Mesothelial cell of epicardium (in vitro differentiated cells): ENCODE measurements at places on chromosomes 7 and 10. TPM values are rescaled to one million over a fixed set of nuclear protein-coding genes. Genes with fewer than 3 reads are reported as not detected.

- H3K4me1 ChIP-seq: peaks cover 33% of the 10 kb centered on the region
- no peak for DNase-seq
- no peaks in the 10 kb centered on the region for H3K36me3 ChIP-seq
- H3K27ac ChIP-seq: no peak within 1 kb of the TSS
- H3K27me3 ChIP-seq: peaks cover 97% of the 10 kb centered on the region
- H3K4me3 ChIP-seq: peak within 1 kb of the TSS; percentile 42
Measured at GRCh38 chr10:100744987-100745881, at the start of gene PAX2. Gene PAX2 (plus strand): TSS chr10:100745582. CDS start chr10:100746261, 679 bp downstream.

SEMA3E gene
- 0.73 to 1.3 TPM (median 0.81 TPM) in 3 replicates for total RNA-seq

GALNT17 gene
- 2.7 to 3.2 TPM (median 2.9 TPM) in 3 replicates for total RNA-seq

ELFN1 gene
- total RNA-seq: 11.4 to 13.5 TPM (median 11.9 TPM) in 3 replicates

- H3K27me3 ChIP-seq: no peaks in the 10 kb centered on the region
- no peak overlapping the region for H3K27ac ChIP-seq
- H3K36me3 ChIP-seq: peaks cover 40% of the 10 kb centered on the region
- DNase-seq: no peak
- H3K4me3 ChIP-seq: no peak overlapping the region
Measured at GRCh38 chr10:24446739-24447138, 237.8 kb downstream of the KIAA1217 start.

OPALIN gene
- not detected in 3 replicates for total RNA-seq

- no peak for DNase-seq
- no peaks in the 10 kb centered on the region for H3K27me3 ChIP-seq
- H3K36me3 ChIP-seq: no peaks in the 10 kb centered on the region
- H3K4me1 ChIP-seq: peaks cover 6% of the 10 kb centered on the region
Measured at GRCh38 chr7:133859231-133859630, 267.9 kb upstream of the LRGUK start.

DNA sequence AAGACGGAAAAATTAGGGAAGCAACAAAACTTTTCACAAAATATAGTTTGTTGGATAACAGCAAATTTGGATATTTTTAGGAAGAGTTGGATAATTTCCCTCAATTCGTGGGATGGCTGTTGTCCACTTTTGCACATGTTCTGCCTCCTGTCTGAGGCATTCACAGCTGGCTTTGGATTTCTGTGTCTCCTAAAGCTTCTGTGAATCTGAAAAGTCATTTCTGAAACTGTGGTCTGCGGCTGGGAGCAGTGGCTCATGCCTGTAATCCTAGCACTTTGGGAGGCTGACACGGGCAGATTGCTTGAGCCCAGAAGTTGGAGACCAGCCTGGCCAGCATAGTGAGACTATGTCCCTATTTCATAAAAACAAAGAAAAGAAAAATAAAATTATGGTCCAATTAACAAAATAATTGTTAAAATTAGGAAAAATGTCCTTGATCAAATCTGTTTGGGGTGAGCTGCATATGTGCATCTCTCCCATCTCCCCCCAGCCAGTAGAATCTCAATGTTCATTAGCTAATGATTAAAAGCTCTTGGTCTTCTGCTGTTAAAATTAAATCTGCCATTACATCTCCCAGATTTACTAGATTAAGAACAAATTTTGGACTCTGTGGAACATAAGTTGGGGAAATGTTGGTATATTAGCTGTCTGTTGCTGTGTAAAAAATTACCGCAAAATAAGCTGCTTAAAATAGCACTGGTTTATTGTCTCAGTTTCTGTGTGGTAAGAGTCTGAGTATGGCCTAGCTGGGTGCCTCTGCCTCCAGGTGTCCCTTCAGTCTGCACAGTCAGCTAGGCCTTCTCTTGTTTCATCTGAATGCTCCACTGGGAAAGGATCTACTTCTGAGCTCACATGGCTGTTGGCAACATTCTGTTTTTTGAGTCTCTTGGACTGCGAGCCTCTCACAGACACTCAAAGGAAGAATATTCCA is 332.0 kb upstream of the FZD1 start:
- no peaks in the 10 kb centered on the region for H3K36me3 ChIP-seq
- no peak for DNase-seq
- H3K27me3 ChIP-seq: no peaks in the 10 kb centered on the region
- no peaks in the 10 kb centered on the region for H3K4me1 ChIP-seq
- H3K4me3 ChIP-seq: no peak overlapping the region

- DNase-seq: no peak
- H3K4me3 ChIP-seq: no peak overlapping the region
- peaks cover 2% of the 10 kb centered on the region for H3K36me3 ChIP-seq
- H3K4me1 ChIP-seq: no peaks in the 10 kb centered on the region
- no peak overlapping the region for H3K27ac ChIP-seq
Measured at GRCh38 chr10:22704942-22705341, 9.4 kb downstream of the PIP4K2A start.

OPN1SW gene
- total RNA-seq: not detected in 3 replicates

GRCh38 chr7:159027789-159028507 is 116.7 kb downstream of the VIPR2 start:
- H3K4me1 ChIP-seq: peaks cover 41% of the 10 kb centered on the region
- H3K4me3 ChIP-seq: peak overlapping the region; percentile 26
- H3K27me3 ChIP-seq: peaks cover 7% of the 10 kb centered on the region
- no peak for DNase-seq
- peak overlapping the region; percentile 76 for H3K27ac ChIP-seq

GRCh38 chr7:84216472-84216871 is 21.9 kb upstream of the SEMA3A start:
- H3K4me1 ChIP-seq: peaks cover 8% of the 10 kb centered on the region
- no peaks in the 10 kb centered on the region for H3K27me3 ChIP-seq
- no peak for DNase-seq
- no peak overlapping the region for H3K27ac ChIP-seq
- no peak overlapping the region for H3K4me3 ChIP-seq

DNA sequence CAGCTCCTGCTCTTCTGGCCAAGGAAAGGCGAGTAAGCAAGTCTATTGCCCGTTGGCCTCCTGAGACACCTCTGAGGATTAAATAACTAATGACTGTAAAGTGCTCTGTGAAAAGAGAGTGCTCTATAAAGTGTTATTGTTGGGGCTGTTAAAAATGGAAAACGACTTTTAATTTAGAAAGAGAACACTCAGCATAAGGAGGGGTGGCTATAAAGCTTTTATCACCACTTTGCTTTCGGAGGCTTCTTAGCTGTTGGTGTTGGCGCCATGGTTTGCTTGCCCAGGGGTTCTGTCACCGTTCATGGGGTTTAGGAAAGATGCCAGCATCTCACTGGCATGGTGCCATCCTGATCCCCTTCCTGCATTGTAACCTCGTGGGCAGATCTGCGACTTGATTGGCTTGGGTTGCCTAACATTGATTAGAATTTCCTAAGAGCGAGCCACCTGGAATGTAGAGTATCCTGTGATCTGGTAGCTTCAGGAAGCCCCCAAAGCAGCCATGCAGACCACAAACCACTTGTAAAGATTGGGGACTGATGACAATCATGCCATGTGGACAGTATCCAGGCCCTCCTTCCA is 509.9 kb downstream of the LRMDA start:
- no peak overlapping the region for H3K27ac ChIP-seq
- no peak for DNase-seq
- peaks cover 57% of the 10 kb centered on the region for H3K27me3 ChIP-seq
- H3K4me1 ChIP-seq: peaks cover 9% of the 10 kb centered on the region

GRCh38 chr10:75858339-75858738 is 426.9 kb downstream of the LRMDA start:
- no peaks in the 10 kb centered on the region for H3K36me3 ChIP-seq
- peaks cover 2% of the 10 kb centered on the region for H3K4me1 ChIP-seq
- H3K27ac ChIP-seq: no peak overlapping the region
- DNase-seq: no peak
- no peak overlapping the region for H3K4me3 ChIP-seq
- H3K27me3 ChIP-seq: peaks cover 36% of the 10 kb centered on the region
